Caudate nucleus (tissue), 63 donors: ENCODE measurements at places on chromosomes 12 and 14.

DNA sequence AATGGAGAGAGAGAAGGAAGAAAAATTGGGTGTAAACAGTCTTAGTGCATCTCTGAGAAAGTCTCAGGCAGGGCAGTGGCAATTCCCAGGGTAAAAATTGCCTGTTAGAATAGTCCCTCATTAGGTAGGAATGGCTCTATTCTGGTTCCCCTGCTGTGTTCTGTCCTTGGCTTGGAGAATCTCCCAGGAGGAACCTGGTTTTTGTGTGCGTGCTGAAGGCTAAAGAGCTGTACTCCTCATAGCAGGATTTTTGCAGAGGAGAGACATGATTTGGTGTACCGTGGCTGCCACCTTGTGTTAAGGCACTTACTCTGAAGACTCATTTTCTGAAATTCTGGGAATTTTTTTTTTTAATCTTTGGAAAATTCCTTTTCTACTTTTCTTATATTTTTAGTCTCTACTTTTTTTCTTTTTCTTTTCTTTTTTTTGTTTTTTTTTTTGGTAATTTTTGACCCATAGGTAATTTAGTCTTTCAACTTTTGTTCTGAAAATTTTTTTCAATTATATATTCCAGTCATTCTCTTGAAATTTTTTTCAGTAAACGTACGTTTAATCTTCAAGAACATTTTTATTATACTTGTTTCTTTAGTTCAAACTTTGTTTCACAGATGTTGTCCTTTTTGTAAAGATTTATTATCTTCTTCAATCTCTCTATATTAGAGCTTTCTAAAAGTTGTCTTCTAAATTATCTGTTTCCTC, 63.8 kb downstream of the FBXO33 start:
- peak; percentile 40 for DNase-seq

- no peak for DNase-seq
Measured at GRCh38 chr12:57741844-57742738, 2.7 kb upstream of the TSPAN31 start.

- no peak for DNase-seq
Measured at GRCh38 chr14:55889124-55889523, 229.1 kb upstream of the PELI2 start.

GRCh38 chr12:65879878-65880277, 55.6 kb downstream of the HMGA2 start:
- DNase-seq, result no peak

- no peak for DNase-seq
Measured at GRCh38 chr12:103558879-103559278, 28.2 kb upstream of the STAB2 start.

DNA sequence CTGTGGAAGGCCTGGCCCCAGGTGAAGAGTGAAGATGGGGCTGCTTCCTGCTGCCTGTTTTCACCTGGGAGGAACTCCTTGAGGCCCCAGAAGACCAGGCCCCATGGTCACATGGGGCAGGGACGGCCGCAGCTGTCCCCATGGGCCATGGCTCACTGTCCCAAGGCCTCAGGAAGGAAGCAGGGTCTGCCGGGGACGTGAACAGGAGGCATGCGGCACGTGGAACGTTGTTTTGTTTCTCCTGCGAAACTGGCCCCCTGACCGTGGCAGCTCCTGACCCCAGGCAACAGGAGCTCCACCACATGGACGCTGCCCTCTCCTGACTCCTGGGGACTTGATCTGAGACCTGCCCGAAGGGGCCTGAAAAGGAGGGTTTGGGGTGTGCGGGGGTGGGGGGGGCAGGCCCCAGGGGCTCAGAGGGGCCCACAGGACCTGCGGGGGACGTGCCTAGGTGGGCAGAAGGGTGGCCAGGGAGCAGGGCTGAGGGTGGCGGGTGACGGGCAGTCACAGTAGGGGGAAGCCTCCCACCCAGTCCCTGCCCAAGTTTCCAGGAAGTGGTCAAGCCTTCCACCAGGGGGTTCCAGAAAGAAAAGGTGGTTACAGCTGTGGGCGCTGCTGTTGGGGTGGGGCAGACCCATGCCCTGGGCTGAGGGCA, 41.4 kb downstream of the LRCOL1 start:
- DNase-seq, result no peak

GRCh38 chr12:64469455-64470142, 17.7 kb downstream of the TBK1 start:
- DNase-seq, result no peak

GRCh38 chr12:14995583-14996425, 23.0 kb downstream of the PDE6H start:
- no peak for DNase-seq

DNA sequence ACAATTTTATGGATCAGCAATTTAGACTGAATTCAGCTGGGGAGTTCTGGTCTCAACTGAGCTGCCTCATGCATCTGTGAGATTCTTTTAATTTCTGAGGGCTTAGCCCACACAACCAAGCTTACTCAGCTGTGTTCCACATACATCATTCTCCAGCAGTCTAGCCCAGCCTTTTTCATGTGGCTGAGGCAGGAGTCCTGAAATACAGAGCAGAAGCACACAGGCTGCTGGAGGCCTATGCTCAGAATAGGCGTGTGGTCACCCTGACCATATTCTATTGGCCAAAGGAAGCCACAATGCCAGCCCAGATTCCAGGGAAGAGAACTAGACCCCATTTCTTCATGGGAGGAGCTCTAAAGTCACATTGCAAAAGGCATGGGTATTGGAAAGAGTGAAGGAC, 72.3 kb upstream of the DHRS4 start:
- no peak for DNase-seq

GRCh38 chr14:57526942-57527341, 33.3 kb upstream of the CCDC198 start:
- DNase-seq, result no peak

DNA sequence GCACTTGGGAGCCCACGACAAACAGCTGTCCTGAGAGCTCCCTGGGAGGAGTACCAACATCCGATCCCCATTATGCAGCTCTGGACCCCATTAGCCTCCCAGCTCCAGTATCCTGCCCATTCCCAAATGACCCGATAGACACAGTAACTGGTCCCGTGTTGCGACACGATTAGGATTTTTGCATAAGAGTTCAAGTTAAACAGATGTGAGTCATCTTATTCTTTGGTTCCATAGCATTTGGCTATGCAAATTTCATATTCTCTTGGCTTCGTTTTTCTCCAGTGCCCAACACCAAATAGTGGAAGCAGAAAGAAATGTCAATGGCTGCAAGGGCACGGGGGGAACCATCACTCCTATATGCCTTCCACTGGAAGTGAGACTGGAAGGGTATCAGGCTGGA, 43.0 kb upstream of the LRRC10 start:
- DNase-seq, result no peak

- no peak for DNase-seq
Measured at GRCh38 chr14:31362746-31363145, 57.6 kb downstream of the HEATR5A start.

DNA sequence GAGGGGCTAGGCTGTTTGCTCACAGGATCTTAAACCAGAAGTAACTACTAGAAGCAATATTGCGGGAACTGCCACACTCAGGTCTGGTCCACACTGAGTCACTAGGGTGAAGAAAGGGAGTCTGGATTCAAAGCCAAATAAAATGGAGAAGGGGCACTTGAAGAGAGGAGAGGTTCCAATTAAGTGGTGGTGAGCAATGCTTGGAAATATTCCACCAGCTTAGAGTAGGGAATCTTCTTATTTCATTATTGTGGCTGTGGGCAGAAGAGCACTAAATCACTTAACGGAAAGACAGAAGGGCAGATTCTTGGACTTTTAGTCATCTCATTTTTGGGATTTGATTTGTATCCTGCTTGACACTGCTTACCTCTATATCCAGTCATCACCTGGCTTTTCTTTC, 48.6 kb upstream of the PPP1R12A start:
- DNase-seq, result no peak

DNA sequence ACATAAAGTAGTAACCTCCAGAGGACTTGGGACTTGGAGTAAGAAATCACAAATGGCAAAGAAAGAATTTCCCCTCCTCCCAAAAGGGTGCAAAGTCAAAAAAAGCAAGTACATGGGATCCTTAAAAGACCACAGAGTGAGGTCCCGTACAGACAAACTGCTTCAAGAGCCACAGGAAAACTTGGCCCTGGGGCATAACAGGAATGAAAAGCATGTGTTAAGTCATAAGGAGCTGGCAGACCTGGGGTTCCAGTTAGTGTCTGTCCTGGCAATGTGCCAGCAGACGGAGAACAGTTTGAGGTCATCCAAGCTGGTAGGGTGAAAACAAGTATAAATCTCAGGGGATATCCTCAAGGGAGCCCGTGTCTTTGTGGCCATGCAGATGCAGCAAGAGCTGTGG, 73.2 kb downstream of the HSD17B6 start:
- no peak for DNase-seq

- no peak for DNase-seq
Measured at GRCh38 chr14:95685978-95686922, at the start of gene TCL1B. Gene TCL1B (plus strand): TSS chr14:95686426. CDS start chr14:95686468, 42 bp downstream.

DNA sequence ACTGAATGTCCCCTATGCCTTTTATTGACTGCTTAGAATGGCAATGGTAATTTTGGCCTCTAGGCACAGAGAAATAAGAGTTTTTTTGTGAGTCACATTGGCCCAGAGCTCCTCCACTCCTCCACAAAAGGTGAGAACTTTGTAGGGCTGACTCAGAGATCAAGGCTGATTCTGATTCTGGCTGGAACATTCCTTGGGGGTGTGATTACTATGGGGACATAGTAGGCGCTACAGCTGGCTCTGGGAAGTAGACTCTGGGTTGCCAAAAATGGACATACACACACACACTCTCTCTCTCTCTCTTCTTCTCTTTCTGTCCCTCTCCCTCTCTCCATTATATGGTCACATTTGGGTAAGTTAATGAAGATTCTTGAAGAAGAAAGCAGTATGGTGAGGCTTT, 174.6 kb upstream of the DDHD1 start:
- DNase-seq, result no peak

DNA sequence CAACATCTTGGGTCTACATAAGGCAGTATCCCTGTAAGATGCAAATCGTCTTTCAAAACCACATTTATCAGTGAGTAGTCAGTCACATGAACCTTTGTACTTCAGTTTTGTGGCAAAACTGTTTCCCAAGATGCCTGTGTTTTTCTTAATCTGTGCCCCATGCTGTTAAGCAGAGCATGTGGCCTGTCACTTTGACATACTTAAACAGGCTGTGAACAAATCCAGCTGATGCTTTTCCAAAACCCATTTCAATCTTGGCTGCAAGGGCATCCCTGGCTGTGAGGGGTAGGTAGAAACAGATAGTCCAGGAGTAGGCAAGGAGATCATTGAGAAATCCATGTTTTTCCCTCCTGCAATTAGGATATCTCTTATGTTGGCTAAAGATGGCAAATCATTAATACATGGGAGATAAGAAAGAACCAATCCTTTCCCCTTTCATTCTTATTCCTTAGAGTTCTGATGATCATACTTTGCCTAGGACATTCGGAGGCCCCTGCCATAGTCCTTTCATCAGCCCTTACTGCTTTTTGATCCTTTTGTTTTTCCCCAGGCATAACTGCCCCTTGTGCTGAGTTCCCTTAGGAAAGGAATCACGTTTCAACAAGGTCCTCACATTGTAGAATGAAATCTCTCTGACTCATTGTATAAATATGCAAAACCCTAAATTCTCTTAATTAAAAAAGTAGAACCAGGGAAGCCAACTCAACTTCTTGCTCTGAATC, 121.1 kb upstream of the EEA1 start:
- DNase-seq, result no peak

- no peak for DNase-seq
Measured at GRCh38 chr14:103849151-103849886, 1.9 kb upstream of the PPP1R13B start.

GRCh38 chr14:53890611-53891101, 66.0 kb downstream of the BMP4 start:
- DNase-seq, result no peak

DNA sequence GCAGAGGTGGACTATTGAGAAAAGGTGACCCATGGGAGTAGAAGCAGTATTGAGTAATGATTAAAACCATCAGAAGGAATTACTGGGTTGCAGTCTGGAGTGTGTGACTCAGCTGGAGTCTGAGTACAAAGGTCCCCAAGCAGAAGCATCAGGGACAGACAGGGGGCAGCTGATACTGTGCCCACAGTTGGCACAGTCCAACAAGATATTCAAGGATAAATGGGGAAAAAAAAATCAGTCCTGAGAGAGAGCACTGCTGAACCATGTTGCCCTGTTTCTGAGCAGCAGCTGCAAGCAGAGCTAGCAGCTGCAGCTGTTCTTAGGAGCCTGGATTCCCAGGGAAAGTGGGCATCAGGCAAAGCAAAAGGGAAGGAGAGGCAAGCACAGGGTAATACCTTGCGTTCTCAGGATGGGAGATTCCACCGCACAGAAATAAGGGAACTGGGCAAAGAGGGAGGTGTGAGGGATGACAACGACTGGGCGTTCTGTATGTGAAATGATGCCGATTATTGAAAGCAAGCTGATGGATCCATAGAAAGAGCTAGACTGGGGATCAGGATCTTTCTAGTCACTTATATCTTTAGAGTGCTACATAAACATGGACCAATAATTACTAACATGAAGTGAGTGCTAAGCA, 17.7 kb downstream of the NEUROD4 start:
- DNase-seq, result no peak

GRCh38 chr12:8594072-8594471, 18.6 kb downstream of the AICDA start:
- no peak for DNase-seq

- no peak for DNase-seq
Measured at GRCh38 chr12:71276541-71276940, 118.7 kb upstream of the TSPAN8 start.

GRCh38 chr14:101922866-101923265, 41.5 kb upstream of the DYNC1H1 start:
- no peak for DNase-seq

- DNase-seq, result no peak
Measured at GRCh38 chr14:23577710-23578392, 739 bp downstream of the JPH4 start.

- no peak for DNase-seq
Measured at GRCh38 chr14:33413381-33413780, 474.7 kb downstream of the NPAS3 start.

DNA sequence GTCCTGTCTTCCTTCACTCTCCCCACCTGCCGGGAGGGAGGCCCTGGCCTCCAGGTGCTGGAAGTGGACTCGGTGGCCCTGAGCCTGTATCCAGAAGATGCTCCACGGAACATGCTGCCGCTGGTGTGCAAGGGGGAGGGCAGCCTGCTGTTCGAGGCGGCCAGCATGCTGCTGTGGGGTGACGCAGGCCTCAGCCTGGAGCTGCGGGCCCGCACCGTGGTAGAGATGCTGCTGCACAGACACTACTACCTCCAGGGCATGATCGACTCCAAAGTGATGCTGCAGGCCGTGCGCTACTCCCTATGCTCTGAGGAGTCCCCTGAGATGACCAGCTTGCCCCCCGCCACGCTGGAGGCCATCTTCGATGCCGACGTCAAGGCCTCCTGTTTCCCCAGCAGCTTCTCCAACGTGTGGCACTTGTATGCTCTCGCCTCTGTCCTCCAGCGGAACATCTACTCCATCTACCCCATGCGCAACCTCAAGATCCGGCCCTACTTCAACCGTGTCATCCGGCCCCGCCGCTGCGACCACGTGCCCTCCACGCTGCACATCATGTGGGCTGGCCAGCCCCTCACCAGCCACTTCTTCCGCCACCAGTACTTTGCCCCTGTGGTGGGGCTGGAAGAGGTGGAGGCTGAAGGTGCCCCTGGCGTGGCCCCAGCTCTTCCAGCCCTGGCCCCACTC, 8.8 kb downstream of the VRTN start:
- no peak for DNase-seq
